ENCODE measurements at places on chromosomes 12 and 14.
A peak's percentile ranks its signal among the peaks of the same experiment; 100 is the strongest.

DNA sequence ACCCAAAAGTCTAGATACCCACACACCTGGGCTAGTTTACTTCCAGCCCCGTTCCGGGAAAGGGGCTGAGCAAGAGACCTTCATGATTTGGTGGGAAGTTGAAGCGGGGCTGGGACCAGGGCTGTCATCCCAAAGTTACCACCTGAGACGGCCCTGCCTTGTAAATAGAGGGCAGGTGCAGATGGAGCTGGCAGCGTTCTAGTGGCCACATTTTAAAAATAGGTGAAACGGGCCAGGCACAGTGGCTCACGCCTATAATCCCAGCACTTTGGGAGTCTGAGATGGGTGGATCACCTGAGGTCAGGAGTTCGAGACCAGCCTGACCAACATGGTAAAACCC is 43.4 kb downstream of the NFKBIA start:
- no peak for DNase-seq

GRCh38 chr12:13666806-13667205 is 314.6 kb downstream of the GRIN2B start:
- DNase-seq: no peak

DNA sequence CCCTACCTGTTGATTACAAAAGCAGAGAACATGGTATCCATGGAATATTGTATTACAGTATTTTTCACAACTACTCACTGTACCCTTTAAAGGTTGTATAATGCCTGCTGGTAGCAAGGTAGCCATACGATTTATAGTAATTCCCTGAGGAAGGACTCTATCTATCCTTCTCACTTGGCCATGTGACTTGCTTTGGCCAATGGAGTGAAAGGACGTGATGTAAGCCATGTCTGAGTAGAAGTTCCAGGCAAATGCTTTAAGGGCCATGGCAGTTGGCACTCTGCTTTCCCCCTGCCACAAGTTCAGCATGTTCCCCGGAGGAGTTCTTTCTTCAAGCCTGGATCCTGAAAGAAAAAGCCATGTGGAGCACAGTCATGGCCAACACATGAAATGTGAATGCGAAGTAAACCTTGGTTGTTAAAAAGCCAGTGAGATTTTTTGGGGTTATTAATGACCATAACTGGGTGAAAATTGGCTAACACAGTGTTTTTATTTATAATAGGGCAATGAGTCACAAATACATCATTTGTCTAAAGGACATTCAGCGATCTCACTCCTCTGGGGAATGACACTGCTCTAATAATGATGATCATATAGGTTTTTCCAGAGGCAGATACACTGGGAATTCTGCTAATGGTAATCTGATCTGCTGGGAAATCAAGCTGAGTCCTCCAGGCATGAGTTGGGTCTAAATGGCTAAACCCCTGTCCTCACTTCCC is 67.4 kb upstream of the SLC38A2 start:
- peak; percentile 10 for DNase-seq

DNA sequence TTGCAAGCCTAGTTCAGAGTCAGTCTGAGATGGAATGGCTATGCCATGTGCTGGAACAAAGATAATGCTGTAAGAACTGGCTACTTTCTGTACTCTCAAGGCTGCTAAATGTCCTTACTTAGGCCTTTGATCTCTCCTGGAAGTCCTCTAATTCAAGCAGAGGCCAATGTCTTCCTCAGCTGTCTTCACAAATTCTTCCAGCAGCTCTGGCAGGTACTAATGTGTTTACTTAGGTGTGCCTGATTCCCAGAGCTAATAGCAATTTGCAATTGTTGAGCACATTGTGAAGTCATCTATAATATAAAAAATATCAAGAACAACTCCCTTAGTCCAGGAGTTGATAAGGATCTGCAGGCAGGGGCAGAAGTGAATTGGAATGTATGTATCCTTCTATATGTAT is 3.8 kb upstream of the MYF5 start:
- no peak for DNase-seq

DNA sequence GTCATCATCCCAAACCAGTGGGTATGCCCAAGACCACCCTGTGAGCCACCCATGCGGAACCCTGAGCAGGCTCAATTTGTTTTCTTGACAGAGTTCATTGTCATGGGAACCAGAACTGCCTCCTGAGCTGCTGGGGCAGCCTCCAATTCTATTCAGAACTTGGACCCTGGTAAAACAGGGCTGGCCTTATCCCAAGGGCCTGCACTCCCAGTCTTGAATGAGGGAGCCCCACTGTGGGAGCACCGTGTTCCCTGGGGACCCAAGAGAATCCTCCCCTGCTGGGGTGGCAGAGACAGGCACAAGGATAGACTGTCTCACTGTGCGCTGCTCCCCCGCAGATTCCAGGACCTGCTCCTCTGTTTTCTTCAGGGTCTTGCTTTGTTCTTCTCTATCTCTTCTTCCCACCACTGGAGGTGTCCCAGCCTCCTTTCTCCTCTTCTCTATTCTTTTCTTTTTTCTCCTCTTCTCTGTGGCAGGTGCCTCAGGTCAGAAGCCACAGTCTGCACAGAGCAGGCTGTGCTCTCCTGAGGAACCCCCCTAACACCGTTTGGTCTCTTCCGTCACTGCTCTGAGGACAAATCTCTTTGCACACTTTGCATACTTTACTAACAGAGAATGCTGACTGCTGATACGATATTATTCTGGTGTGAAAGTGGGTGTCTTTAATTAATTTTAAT is 31.2 kb upstream of the CHPT1 start:
- DNase-seq: no peak

GRCh38 chr14:102930753-102931579 is 8.5 kb downstream of the AMN start:
- DNase-seq: peak; percentile 23

Measured in HT1080 (cell line).